ENCODE measurements at places on chromosomes 4 and X.

GRCh38 chr4:24805067-24805466 is 9.7 kb downstream of the SOD3 start:
- no peak for DNase-seq

DNA sequence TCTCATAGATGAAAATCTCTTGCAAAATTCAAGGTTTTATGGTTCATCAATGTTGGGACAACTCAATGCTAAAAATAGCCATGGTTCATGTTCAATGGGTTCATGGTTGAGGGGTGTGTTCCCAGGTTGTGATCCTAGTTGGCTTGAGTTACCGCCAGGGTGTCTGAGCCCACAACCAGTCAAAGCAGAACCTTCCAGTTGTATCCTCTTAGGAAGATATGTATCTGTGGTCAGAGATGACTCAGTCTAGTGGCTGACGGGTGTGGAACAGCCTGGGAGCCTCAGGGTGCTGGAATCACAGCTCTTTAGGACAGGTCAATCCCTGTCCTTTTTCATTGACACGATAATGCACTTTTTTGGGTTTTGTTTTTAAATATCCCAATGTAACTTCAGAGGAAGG is 192.3 kb upstream of the NR3C2 start:
- DNase-seq = no peak

DNA sequence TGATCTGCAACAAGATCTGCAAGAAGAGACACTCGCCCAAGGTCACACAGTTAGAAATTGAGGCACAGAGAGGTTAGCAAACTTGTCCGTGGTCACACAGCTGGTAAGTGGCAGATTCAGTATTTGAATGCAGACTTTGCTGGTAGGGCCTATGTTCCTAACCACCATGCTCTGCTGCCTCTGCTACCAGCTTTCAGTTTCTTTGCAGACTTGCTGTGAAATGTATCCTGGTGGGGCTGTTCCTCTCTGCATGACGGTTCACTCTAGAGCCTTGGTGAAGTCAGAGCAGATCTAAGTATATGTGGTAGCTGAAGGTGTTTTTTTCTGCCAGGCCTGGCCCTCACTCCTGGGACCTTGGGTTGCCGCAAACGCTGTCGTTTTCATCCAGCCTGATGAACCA is 87.1 kb downstream of the BEND2 start:
- no peak for DNase-seq

DNA sequence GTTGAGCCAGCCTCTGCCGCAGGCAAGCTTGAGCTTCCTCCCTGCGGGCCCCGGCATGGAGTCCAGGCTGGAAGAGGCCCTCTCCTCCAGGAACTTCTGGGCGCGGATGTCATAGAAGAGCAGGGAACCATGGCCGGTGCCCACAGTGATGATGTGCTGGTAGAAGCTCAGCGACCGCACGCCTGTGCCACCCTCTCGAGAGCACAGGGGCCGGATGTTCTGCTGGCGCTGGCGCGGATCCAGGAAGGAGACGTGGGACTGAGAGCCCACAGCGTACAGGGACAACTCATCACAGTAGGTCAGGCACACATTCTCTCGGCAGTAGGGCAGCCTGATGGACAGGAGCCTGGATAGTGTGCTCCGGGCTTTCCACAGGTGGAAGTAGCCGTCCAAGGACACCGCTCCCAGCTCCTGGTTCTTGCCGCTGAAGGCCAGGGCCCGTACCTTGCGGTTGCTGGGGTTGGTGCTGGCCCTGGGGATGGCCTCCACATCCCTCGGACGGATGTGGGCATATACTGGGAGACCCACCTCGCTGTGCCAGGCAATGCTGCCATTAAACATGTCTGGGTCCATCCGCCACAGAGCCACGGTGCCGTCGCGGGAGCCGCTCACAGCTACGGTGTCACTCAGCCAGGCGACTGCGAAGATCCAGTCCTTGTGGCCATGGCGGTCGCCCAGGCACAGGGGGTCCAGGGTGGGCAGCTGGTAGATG is 1.2 kb downstream of the DCAF12L2 start:
- no peak for DNase-seq

DNA sequence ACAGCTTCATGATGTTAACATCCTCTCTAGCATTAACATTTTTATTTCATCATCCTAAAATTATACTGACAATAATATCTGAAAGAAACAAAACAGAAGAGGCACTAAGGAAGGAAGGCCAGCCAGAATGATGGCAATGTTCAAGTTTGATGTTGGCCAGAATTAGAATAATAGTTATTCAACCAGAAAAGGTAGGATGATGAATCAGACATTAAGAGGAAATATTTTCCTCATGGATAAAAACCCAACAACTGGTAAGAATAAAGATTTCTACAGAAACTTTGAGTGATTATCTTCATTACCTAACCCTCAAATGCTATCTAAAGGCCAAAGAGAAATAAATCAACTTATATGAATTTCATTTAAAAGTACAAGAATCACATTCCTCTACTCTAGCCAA is 105.2 kb downstream of the PDE5A start:
- no peak for DNase-seq

DNA sequence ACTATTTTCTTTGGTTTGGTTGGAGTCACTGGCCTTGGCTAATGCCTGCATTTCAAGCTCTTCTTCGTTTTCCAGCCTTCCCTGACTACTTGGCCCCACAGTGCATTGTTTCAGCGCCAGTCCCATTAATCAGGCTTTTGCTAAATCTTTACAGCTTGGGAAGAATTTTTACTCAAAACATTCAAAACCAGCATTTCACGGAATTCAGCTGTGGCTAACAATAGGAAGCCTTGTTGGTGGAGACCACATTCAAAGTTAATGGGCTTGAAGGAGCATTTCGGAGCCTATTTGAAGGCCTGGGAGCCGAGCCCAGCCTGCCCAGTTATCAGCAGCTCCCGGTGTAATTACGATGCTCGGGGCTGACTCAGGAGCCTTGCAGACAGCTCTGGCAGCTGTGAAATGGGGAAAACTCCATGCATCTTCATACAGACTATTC is 30.8 kb upstream of the VCX2 start:
- DNase-seq = no peak

GRCh38 chr4:155657169-155657568 is 9.5 kb upstream of the GUCY1A1 start:
- no peak for DNase-seq

DNA sequence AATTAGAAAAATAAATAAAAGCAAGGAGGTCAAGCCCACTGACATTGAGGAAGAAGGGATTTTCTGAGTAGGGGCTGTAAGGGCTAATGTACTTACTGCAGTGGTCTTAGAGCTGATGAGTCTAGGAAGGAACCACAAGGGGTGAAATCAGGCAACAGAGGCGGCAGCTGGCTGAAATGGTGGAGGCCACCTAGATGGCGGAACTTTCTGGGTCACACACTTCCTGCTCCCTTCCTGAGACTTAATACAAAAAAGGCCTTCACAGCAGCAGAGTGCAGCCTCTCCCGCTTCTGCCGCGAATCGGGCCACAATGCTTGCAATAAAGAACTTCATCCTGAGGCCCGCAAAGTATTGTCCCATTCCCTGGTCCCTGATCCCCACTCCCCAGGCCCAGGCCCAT is 15.4 kb downstream of the SNX12 start:
- no peak for DNase-seq

GRCh38 chr4:4311193-4311592 is 21.1 kb downstream of the ZBTB49 start:
- DNase-seq = no peak

- DNase-seq = no peak
These were observed 31.7 kb downstream of the DLG3 start for GRCh38 chrX:70476166-70476933.

DNA sequence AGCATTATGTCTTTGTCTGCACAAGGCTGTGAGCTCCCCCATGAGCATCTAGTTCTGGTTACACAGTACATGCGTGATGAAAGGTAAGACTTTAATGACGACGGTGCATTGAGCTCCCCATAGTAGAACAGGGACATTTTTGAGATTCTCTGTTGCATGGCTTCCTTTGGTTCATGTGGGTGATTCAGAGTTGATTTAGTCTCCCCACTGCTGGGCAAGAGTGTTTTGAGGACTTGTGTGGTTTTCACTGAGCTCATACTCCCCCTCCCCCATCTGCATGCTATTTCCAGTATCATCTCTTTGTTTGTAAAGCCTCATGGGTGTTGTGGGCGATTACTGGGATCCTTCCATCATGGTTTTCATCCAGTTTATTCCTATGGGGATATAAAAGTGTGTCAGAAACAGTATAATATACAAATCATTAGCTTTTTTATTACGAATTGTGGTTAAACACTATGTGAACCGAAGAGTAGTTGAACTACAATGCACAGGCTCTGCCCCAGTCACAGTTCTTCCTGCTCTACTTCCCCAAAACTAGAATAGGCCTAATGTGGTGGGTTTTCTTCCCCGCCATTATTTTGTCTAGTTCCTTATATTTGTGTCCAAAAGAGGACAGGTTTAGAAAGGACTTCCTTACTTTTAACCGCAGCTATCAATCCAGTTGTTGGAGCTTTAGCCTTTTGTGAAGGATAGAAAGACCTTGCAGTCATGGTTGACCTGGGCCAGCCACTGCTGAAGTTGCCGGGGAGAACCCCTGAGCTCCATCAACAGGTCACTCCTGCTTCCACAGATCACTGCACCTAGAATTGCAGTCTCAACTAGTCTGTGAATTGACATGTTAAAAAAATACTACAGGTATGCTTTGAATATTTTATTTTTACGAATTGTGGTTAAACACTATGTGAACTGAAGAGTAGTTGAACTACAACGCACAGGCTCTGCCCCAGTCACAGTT is 30.4 kb downstream of the KIT start:
- DNase-seq = no peak

GRCh38 chrX:132033166-132033565 is 10.1 kb downstream of the STK26 start:
- peak; percentile 64 for DNase-seq

All from HepG2 (cell line).